ENCODE measurements at places on chromosomes 3 and 15.

DNA sequence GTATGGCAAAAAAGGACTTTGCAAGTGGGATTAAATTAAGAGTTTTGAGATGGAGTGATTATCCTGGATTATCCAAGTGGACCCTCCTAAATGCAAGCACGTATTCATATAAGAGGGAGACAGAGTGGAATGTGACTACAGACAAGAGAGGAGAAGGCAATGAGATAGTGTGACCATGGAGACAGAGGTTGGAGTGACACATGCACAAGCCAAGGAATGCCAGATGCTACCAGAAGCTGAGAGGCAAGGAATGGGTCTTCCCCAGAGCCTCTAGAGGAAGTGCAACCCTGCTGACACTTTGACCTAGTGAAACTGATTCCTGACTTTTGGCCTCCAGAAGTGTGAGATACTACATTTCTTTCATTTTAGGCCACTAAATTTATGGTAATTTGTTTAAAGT, 117.2 kb downstream of the UACA start:
- DNase-seq: no peak

GRCh38 chr3:127367593-127367992, 79.7 kb upstream of the PRR20G start:
- no peak for DNase-seq

- no peak for DNase-seq
Measured at GRCh38 chr15:48285329-48286214, 45.7 kb upstream of the DUT start.

DNA sequence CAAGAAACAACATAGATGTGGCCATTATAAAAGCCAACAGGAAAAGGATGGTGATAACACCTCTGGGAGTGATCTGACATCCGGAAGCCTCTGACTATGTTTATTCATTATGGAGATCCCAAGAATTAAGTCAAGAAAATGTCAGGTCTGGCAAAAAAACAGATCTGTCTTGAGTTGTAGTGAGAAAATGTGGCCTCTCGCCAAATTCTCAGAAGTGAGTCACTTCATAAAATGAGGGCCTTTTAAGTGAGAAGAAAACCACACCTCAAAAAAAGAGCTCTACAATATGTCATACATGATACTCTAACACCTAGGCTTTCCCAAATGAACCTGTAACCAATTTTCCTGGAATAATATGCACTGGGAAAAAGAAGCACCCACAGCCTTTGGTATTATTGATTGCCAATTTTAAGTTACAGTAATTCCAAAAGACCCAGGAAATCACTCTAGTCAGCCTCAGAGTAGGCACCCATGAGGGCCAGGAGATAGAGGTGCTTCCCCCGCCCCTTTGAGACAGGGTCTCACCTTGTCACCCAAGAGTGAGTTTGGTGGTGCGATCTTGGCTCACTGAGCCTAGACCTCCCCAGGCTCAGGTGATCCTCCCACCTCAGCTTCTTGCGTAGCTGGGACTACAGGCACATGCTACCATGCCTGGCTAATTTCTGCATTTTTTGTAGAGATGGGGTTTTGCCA, 38.0 kb downstream of the CCR3 start:
- DNase-seq: no peak

DNA sequence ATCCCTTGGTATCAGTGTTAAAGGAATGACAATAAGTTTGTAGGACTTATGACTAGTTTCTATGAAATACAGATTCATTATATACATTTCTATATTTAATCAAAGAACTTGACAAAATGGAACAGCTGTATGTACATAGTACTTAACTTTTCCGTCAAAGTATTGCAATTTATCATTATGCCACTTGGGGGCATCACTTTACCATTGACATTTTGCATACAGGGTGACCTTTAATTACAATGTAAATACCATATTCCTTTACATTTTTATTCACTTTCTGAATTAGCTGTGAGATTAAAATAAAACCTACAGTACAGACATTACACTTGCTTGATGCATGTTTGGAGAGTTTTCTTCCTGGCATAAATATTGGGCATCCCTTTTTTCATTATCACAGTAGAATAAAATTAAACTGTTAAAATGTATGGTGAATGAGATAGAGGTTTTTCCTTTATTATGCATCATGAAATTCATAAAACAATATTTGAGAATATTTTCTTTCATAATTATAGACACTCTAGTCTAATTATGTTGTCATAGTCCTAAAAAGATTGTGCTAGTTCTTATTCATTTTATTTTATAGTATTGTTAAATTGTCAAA, 6.9 kb downstream of the NEK11 start:
- no peak for DNase-seq

DNA sequence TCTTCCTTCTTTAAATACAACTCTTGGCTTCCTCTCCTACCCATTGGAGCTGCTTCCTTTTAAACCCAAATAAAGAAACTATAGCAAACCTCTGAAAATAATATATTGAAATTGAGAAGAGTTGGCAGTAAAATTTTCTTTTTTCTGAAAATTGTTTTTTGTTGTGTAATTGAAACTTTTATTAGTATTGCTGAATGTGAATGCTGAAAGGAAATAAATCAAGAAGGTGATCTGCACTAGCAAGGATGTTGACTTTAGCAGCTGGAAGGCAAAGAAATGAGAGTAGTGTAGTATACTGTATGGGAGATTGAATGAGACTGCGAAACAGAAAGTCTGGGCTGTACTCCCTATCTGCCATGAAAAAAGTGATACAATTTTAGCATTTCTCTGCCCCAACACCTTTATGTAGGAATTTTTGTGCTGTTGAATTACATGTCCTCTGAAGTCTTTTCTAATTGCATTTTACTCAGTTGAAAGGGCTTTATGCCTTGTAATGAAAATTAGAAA, 166.3 kb downstream of the DOCK3 start:
- DNase-seq: no peak

DNA sequence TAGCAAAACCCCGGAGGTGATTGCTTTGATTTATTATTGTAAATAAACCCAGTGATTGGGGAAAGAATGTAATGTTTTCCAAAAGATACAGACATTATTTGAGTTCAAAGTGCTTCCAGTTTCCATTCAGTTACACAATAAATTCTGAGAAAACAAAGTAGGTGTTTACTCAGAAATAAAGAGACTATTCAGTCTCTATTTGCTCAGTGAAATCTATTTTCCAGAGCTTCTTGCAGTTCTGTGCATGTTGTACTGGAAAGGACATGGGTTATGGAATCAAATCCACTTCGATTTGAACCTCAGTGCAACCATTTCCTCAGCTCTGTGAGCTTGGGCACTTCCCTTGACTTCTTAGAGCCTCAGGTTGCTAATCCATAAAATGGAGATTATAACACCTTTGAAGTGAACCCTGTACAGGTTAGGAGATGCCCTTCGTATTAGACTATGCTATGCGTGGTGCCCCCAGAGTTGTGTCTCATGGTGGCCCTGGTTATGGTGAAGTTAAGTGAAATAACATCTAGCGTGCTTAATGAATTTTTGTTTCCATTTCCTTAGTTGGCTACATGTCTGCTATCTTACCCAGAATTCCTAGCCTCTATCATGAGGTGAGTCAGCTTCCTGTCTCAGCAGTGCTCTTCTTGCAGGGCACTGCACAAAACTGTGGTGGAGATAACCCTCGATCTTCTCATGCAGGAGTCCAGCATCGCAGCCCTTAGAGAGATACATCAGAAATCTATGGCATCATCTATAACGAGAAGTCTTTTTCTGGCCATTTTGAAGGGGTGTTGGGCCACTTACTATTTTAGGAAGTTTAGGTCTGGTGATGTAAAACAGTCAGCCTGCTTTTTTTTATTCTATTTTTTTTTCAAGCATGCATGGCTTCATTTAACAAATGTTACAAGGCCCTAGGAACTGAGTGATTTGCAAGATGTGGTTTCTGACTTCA, 97.7 kb downstream of the RPL39L start:
- no peak for DNase-seq

GRCh38 chr3:65314269-65314668, 626.5 kb upstream of the ADAMTS9 start:
- no peak for DNase-seq

DNA sequence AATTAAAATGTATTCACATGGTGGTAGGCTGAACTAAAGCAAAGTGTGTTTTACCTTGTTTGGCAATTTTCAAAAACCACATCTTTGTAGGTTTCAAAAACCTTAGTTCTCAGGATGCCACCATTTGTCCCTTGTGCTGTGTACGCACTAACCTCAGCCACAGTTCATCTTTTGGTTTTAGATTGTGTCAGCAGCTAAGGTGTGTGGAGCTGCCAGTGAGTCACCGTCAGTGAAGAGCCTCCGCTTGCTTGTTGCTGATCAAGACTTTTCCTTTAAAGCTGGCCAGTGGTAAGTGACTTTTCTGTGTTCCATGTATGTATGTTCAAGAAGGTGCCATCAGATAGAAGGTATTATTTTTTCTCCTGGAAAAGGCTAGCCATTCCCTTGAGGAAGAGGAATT, 21.1 kb downstream of the OXNAD1 start:
- no peak for DNase-seq

- no peak for DNase-seq
Measured at GRCh38 chr15:41659190-41659589, 1.0 kb upstream of the MGA start.

DNA sequence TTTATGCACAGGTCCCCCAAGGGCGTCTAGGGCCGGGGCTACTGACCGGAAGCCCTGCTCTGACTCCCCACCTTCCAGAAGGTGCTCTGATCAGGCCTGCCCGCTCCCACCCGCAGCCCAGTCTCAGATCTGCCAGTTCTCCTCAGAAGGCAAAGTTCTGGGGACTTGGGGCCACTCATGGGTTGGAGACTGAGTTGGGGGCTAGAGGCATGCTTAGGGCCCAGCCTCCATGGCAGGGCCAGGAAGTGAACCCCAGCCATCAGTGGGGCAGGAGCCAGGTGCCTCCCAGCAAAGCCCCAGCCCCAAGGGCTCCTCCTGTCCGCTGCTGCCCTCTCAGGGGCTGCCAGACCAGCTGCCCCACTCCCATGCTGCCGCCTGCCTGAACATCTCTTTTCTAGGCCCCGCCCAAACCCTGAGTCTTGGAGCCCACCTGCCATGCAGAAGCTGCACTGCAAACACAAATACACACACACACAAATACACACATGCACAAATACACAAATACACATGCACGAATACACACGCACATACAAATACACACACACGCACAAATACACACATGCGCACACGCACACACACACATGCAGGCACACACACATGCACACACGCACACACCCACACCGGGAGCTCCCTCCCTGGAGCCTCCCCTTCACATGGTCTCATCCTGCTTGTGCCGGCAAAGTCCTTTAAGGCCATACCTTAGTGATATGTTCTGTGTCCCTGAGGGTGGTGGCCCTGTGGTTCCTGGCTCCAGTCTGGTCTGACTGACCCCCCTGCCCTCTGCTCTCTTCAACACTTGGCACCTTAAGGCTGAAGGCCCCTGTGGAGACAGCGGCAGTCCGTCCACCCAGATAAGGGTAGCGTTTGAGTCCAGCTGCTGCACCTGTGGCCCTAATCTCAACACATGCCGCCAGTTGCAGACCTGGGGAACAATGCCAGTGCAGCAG, 59.2 kb upstream of the KLF13 start:
- DNase-seq: no peak

- DNase-seq: no peak
Measured at GRCh38 chr3:172153335-172153861, 114.0 kb downstream of the FNDC3B start.

- DNase-seq: no peak
Measured at GRCh38 chr3:112304611-112305010, 10.6 kb upstream of the SLC9C1 start.

DNA sequence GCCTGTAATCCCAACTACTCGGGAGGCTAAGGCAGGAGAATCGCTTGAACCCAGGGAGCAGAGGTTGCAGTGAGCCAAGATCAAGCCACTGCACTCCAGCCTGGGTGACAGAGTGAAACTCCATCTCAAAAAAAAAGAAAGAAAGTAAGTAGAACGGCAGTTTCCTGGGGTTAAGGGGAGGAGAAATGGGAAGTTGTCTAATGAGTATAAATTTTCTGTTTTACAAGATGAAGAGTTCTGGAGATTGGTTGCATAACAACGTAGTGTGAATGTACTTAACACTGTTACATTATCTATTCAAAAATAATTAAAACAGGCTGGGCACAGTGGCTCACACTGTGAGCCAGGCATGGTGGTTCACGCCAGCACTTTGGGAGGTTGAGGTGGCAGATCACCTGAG, 45.4 kb downstream of the GRK7 start:
- no peak for DNase-seq

DNA sequence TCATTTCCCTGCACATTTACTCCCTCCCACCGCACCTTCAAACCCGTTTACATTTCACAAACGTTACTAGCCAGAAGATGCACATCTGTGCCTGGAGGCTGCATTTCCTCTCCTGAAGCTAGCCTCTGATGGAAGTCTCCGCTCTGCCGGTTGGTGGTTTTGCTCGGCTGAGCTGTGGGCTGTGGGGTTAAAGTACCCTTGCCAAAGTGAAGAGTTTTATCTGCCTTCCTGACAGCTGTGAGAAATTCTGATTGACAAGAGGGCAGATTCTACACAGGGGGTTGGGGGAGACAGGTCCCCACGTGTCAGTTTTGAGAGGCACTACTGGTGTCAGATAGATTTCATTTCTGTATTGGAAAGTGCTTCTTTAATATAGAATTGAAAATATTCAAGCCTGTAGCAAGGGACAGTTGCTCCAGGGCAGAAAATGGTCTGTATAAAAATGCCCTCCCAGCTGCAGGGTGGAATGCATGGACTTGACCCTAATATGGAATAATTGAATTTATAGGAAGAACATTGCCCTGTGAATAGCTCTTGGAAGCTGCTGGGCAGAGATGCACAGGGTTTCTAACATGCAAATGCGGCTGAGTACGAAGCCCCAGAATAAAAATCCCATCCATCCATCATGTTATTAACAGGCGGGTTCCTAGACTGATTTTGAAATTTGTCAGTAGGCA, 201.1 kb upstream of the RGMA start:
- no peak for DNase-seq

DNA sequence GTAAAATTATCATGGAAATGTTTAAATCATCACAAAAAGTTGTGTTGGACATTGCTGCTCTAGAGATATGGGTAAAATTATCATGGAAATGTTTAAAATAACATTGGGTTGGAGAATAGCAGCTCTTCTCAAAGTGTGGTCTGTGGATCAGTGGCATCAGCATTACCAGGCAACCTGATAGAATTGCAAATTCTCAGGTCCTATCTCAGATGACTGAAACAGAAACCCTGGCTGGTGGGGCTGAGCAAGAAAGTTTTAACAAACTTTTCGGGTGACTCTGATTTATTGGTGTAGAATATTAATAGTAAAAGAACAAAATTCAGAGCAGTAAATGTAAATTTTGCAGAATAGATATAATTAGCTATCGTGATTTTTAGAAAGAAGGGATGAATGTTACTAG, 28.9 kb downstream of the NXPE3 start:
- DNase-seq: no peak

- no peak for DNase-seq
Measured at GRCh38 chr3:36214460-36214859, 165.8 kb upstream of the STAC start.

- DNase-seq: no peak
Measured at GRCh38 chr15:31080591-31081014, 20.9 kb downstream of the TRPM1 start.
